ENCODE measurements at places on chromosomes 6 and 20.

- DNase-seq: no peak
Observed at GRCh38 chr6:101806241-101806640, 412.7 kb downstream of the GRIK2 start.

DNA sequence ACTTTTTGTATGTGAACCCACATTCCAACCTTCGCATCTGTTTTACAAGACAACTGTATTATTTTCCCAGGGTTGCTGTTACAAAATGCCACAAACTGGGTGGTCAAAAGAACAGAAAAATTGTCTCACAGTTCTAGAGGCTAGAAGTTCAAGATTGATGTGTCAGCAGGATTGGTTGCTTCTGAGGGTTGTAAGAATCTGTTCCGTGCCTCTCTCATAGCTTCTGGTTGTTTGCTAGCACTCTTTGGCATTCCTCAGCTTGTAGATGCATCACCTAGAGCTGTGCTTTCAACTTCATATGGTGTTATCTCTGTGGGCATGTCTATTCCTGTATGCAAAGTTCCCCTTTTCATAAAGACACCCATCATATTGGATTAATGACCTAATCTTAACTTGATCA lies 1067.2 kb downstream of the EPHA7 start:
- no peak for DNase-seq

DNA sequence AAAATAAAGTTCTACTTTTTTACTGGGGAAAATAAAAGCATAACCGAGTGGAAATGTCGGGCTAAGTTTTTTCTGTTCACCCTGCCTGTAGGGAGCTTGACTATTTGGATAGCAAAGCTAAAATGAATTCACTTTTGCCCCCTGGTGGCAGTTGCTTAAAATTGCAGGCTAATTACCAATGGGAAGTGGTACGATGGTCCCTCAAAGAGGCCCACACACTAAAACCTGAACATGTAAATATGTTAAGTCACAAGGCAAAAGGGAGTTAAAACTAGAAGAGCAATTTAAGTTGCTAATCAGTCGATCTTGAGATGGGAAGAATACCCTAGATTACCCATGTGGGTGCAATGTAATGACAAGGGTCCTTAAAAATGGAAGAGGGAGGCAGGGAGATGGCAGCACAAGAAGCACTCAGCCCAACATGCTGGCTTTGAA lies 916 bp upstream of the SUN5 start:
- DNase-seq: no peak

GRCh38 chr20:32467506-32468312 lies 109.6 kb downstream of the ASXL1 start:
- no peak for DNase-seq

GRCh38 chr6:70706491-70707123 lies 38.9 kb downstream of the SMAP1 start:
- DNase-seq: no peak

- DNase-seq: no peak
Observed at GRCh38 chr20:12869669-12870068, 139.1 kb upstream of the SPTLC3 start.

GRCh38 chr6:136846046-136846445 lies 23.7 kb downstream of the PEX7 start:
- DNase-seq: peak; percentile 13

Data from caudate nucleus (tissue), 63 donors.